ENCODE measurements at places on chromosomes 12 and 14.

DNA sequence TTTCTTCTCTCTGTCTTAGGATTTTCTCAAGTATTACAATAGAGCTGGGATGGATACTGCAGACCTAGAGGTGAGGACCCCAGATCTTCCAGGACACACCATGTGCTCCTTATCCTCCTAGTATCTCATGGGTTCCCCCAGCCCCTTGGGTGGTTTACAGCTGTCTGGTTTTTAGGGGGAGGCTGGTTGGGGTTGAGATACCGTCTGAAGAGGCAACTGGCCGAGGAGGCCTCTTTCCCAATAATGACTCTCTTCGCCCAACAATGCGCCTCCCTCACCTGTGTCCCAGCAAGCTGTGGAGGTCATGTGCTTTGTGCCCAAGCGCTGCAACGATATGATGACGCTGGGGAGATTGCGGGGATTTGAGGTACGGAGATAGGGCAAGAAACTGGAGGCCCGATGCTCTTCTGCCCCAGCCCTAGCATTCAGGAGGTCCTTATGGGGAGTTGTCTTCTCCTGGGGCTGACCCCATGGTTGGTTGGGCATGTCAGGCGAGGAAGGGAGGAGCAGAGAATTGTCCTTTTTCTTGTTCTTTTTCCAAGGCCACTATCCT lies 3.8 kb downstream of the ARHGEF25 start:
- DNase-seq = no peak

- no peak for DNase-seq
Measured at GRCh38 chr14:31292937-31293616, 85.5 kb upstream of the HECTD1 start.

DNA sequence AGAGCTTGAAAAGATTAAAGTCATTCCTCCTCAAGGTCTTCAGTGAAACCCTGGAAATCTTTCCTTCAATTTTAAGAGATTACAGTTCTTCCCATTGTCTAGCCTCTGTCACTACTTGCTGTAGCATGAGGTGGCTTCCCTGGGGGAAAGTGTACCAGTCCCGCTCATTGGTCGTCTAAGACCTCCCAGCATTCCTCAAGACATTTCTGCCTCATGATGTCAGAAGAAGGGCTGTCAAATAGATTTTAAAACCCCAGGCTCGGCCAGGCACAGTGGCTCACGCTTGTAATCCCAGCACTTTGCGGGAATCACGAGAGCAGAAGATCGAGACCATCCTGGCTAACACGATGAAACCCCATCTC lies 46.7 kb downstream of the SMUG1 start:
- no peak for DNase-seq

DNA sequence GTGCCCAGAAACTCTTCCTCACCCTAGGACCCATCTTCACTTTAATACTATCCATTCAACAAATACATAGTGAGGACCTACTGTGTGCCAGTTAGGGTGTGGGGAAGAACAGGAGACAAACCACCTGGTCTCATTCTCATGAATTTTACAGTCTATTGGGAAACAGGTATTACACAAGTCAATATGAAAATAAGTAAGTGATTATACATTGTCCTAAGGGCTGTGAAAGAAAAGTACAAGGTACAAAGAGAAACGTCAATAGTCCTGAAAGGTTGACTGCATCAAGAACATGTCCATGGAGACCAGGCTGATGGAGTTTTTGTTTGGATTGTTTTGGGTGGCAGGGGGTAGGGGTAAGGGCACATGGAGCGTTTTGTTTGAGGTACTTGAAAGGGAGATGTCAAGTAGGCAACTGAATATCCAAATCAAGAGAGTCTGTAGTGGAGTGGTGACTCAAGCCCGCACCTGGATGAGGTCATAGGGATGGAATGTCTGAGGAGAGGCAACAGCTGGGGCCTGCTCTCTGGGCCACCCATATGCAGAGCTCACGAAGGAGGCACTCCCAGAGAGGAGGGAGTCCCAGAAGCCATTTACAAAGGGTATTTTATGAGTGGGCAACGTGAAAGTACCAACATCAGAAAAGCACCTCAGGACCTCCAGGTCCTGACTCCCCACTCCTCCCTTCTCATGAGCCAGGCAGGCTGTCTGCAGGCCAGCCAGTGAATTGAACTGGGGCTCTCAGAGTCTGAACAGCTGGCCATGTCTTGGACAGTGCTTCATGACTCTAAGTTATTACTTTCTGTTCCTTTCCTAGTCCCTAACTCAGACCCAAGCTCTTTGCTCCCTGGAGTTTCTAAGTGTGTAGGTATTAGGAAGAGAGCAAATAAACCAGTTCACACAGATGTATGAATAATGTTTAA lies 272.0 kb downstream of the ZFP36L1 start:
- no peak for DNase-seq

- no peak for DNase-seq
Measured at GRCh38 chr12:105622846-105623736, 292.6 kb downstream of the C12orf75 start.

DNA sequence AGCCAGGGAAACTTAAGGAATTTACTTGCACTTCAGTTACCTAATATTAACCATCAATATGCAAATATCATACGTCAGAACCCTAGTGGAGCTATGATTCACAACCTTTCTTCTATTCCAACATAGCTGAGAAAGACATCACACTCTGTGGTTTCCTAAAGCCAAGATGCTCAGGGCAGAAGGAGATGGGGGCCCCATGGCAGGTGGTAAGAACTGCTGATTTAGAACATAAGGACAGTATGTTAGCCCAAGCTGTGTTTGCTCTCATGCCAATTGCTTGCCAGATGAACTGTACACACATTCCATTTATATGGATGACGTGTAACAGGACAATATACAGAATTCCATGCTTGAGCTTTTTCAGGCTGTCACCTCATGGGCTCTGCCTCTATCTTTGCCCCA lies 34.6 kb downstream of the HECTD4 start:
- no peak for DNase-seq

Data from hematopoietic multipotent progenitor cell treated with erythropoietin and hydrocortisone succinate and interleukin-3 and kit ligand, for 6 days (in vitro differentiated cells).